Kidney capillary endothelial cell (primary cell): ENCODE measurements at places on chromosomes 2 and 18.

- DNase-seq: no peak
These were observed 1814.7 kb upstream of the CELF4 start for GRCh38 chr18:39380186-39380725.

DNA sequence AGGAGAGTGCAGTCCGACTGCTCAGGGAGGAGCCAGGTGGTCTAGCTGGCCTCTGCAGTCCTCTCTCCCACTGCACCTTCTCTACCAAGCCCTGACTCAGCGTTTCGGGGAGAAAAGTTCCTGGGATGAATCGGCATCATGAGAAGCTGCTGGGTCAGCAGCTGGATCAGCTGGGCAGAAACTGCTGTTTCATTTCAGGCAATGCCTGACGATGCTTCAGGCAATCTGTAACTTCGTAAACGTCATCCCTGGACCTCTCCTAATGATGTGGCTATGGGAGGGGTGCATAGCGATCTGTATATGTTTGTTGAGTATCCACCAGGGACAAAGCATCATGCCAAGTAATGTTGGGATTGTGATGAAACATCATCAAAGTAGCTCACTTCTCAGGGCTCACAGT, 20.7 kb downstream of the LIPG start:
- no peak for DNase-seq

DNA sequence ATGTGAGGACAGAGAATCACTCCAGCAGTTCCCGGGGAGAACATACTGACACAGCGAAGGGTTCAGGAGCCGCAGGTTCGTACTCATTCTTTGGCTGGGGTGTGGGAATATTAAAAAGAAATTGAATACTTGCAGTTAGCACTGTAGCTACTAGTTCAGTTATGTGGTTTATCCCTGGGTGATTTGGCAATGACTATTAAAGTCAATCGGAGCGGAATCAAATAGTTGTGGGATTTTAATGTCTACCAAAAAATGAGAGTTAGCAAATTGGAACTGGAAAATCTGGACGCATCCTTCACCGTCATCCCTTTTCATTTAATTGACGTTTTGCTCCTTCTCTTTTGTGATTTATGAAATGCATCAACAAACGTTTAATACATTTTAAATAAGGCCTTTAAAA, 50.8 kb downstream of the GBX2 start:
- DNase-seq: no peak

- peak; percentile 48 for DNase-seq
These were observed 109.3 kb upstream of the LINC00305 start for GRCh38 chr18:64258111-64258650.
